Effector CD8-positive, alpha-beta T cell (primary cell): ENCODE measurements at places on chromosomes 11 and 22.

- no peak for DNase-seq
Observed at GRCh38 chr11:130183878-130184610, 24.5 kb downstream of the ST14 start.

DNA sequence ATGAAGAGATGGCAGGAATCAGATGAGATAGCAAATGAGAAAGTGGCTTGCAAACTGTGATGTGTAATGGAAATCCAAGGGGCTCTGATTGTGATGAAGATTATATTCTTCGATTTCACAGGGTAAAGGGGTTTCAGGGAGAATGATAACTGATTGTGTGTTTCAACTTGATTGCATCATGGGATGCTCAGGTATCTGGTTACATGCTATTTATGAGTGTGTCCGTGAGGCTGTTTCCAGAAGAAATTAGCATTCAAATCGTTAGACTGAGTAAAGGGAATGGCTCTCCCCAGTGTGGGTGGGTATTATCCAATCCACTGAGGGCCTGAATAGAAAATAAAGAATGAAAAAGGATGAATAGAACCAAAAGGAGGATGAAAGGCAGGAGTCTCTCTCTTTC lies 278.7 kb upstream of the LARGE1 start:
- DNase-seq = no peak

- DNase-seq = no peak
Observed at GRCh38 chr22:49237279-49237678, 590.4 kb downstream of the BRD1 start.

GRCh38 chr11:104917271-104918112 lies 19.2 kb upstream of the CASP12 start:
- no peak for DNase-seq

DNA sequence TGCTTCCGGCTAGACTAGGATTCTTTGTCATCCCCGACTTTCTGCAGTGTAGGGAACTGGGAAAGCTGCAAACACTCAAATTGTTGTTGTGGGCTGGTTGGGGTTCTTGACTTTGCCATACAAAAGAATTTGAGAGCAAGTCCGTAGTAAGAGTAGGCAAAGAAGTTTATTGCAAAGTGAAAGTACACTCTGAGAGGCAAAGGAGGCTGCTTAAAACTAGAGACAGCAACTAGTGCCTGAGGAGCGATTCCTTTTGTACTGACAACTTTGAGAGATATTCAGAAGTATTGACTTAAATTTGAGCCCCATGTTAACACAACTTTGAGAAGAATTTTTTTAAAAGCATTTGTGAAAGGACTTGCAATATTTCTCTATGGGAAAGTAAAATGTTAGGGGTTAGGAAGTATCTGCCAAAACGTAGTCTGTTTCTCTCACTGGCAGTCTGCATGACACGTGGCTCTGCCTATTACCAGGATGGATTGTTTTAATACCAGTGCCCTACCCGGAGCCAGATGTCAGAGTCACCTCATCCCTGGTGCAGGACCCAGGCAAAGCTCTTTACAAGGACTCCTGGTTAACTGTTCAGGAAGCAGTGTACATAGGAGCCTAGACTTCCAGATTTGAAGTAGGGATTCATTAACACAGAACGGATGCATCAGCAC lies 85.0 kb upstream of the CLPB start:
- no peak for DNase-seq

GRCh38 chr11:35215945-35216344 lies 77.0 kb downstream of the CD44 start:
- DNase-seq = no peak

DNA sequence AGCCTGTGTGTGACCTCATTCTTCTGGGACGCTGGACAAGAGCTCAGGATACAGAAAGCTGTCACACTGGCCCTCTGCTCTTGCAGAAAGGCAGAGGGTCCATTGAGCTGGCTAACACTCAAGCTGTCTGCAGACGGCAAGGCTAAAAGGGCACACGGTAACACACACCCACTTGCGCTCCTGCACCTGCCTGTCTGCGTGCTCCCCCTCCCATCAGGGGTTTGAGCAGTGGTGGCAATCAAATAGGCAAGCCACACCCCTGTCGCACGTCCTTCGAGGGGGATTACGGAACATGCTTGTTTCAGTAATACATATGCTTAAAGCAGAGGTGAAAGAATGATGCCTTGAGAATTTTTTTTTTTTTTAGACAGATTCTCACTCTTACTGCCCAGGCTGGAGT lies 7.1 kb upstream of the QSER1 start:
- no peak for DNase-seq

GRCh38 chr11:101401245-101401644 lies 182.6 kb downstream of the TRPC6 start:
- DNase-seq = no peak

- DNase-seq = no peak
Observed at GRCh38 chr11:47495856-47496217, 46.9 kb upstream of the RAPSN start.

DNA sequence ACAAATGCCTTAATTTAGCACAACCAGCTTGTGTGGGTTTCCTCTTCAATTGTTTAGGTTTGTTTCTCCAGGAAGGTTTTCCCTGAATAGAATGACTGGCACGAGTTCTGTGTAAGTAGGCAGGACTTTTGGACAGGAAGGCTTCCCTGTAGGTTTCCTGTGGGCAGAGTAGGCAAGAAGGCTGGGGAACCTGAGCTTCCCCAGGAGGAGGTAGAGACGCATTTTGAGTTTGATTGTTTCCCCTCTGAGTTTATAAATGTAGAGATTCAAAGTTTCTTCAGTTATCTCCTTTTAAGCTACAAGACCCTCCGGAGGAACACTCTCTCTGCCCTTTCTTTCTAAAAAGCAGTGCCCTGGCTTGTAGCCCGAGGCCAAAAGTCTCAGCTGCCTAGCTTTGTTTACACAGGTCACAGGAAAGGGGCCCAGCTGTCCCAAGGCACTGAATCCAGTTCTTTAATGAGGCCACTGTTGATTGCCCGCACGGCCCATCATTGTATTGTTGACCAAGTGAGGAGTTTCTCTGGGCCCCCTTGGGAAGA lies 66.6 kb upstream of the RDX start:
- DNase-seq = no peak

- DNase-seq = no peak
Observed at GRCh38 chr22:17119481-17120202, 1.5 kb downstream of the TMEM121B start.

DNA sequence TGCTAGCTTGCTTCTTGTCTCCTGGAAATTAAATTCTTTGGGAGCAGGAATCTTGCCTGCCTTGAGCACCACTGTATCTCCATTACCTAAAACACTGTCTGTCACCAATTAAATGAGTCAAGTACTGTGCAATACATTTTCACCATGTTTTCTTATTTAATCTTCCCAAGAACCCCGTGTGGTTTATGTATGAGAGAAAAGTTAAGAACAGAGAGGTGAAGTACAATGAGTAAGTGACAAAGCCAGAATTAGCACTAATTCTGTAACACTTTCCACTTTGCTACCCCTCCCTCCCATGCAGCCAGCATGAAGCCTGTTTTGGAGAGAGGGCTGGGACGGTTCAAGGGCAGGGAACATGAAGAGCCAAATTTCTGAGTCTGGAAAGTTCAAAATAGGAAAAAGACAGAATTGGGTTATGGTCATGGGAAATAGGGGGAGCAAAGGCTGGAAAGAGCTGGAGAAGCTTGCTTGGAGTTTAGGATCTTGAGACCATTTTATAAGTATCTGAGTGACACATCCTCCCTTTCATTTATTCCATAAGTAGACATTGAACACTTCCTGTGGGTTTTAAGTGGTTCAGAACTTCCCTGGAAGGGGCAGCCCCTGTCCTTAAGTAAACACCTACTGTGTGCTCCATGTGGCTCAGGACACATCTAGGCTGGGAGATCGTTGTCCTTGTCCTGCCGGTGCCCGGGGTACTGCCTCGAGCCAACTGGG lies 60.5 kb upstream of the CHST1 start:
- DNase-seq = no peak

DNA sequence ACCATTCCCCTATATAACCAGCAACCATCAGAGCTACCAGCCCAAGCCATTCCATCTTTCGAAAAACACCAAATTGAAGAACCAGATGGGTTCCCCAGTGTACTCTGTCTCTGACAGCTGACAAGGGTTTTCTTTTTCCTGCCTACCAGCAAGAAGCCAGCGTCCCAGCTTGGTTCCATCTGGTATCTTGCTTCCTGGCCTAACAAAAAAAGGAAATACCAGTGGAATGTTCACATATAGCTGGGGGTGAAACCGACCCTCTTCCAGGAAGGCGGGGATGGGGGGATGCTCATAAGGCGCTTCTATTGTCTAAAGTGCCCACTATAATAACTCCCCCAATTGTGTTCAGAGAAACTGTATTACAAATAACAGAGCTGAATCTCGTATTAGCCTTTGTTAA lies 172.3 kb downstream of the LDLRAD3 start:
- no peak for DNase-seq

DNA sequence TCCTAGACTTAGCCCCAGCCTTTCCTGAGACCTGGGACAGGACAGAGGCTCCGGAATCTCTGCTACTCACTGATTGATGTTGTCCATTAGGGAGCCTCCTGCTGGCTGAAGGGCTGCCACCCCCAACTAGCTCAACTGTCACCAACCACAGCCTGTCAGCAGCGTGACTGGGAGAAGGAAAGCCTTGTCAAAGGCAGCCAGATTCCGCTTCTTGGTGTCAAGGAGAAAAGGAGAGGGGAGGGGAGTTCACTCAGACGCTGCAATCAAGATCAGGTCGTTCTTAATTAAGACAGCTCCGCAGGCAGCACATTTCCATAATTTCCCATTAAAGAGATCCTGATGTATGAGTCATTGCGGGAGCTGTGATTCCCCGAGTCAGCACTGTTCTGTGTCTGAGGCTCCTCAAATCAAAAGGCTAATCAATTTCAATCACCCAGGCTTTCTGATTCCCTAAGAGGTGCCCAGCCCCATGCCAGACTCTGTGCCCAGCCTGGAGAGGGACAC lies 152.8 kb upstream of the ZBED5 start:
- DNase-seq = no peak

DNA sequence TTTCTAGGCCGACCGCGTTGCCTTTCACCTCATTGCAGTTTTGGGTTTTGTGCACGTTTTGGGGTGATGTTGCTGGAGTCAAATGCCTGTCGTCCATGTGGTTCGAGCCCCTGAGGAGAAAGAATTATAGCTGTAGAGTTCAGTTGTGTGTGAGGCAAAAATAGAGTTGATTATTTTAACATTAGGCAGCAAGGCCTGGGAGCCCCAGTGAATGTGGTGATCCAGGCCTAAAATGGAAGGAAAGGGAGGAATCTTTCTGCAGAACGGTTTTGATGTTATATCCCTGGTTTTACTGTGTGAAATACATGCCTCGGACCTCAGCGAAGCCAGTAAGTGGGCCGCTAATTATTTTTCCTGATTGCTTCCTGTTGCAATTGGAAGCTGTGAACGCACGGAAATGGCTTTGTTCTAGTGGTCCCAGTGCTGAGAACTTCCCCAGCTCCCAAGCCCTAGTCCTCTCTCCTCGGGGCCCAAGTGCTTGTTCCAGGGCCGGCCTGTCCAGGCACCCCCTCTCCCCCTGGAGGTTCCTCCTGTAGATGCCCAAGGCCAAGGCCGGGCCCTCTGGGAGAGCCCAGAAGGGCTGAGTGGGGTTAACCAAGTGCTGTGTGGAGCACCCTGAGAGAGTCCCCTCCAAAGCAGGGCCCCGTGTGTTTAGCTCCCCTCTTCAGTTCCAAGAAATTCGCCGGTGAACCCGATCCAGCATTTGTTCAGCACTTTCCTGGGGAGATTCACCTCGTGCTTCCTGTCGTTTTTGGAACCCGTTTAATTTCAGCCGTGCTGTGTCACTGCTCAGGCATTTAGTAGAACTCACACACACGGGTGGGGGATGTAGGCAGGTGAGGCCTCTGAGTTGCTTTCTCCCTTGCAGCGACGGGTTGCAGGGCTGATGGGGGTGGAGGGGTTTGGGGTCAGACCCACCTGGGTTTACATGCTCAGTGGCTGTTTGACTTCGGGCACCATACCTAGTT lies 2.1 kb downstream of the LRP5 start:
- DNase-seq = no peak

DNA sequence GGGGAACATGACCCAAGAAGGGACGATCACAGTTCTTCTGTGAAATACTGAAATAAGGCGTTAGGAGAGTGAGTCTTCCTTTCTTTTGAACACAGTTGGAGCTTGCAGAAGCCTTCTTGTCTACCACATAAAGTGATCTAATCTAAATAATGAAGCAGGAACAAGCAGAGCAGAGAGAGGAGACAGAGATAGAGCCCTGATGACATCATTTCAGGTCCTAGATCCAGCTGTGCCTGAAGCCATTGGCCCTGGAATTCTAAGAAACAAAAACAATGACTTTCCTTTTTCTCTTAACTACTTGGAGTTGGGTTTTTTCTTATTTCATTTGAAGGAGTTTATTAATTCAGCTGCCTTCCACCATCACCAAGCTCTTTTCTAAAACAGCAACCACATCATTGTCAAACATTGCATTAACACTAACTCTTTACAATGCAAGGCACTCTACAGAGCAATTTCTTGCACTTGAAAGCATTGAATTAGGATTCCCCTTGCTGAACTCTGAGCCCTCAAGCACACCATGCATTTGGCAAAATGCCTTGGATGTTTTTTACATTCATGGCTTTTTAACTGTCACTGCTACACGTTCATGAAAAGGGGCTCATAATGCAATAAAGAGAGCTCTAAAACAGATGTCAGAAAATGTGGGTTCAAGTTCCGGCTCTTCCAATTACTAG lies 117.2 kb upstream of the TIMP3 start:
- DNase-seq = no peak

DNA sequence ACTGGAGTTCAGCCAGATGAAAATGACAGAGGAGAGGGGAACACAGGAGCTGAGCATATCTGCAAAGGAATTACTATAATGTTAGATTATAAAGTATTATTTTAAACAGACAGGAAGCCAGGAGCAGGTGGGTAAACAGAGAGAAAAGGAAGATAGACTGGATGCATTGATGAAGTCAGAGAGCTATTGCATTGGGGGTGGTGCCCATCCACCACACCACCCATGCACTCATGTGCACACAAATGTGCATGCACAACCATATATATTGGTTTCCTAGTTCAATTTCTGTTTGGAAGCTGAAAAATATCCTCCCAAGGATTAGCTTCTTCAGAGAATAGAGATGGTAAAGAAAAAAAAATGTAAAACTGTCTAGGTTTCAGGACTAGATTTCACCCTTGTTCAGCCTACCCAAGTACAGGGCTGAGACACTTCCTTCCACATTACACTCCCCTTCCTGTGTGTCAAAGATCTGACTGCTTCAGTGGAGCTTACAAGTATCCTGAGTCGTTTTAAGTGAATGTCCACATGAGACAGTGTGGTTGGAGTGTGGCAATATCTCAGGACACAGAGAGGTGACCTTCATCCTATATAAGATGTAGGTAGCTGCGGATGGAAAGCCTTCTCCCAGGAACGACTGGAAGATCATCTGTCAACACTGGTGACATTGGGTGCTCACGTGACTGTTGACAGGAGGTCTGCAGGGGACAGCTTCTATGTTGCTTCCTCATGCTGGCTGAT lies 12.2 kb upstream of the SMPD1 start:
- DNase-seq = no peak
